ENCODE measurements at places on chromosomes 5 and 9. TPM values are rescaled to one million over a fixed set of nuclear protein-coding genes. Genes with fewer than 3 reads are reported as not detected.

Gene ACSL6
- total RNA-seq, result 0.18 TPM

Gene GALNT12
- 3.3 TPM for total RNA-seq

Gene MUSK
- total RNA-seq, result not detected

Gene TSPAN17
- total RNA-seq, result 64.7 TPM

Gene PCDHGA11
- 0.39 TPM for total RNA-seq

Gene PLCXD3
- total RNA-seq, result 0.10 TPM

Gene ZNF618
- 1.8 TPM for total RNA-seq

Gene GHR
- 0.05 TPM for total RNA-seq

Gene ATP6V1G1
- total RNA-seq, result 71.8 TPM

Gene PCDHB10
- 0.72 TPM for total RNA-seq

Gene SOHLH1
- not detected for total RNA-seq

Gene PTPRD
- total RNA-seq, result not detected

Gene LCN15
- 0.05 TPM for total RNA-seq

Gene GPR150
- total RNA-seq, result 0.54 TPM

Gene PCA3
- not detected for total RNA-seq

Gene DDX4
- total RNA-seq, result not detected

Gene SLC34A1
- total RNA-seq, result not detected

Gene CSNK1A1
- 287 TPM for total RNA-seq

Gene SYNPO
- 82.8 TPM for total RNA-seq

Gene ERMP1
- total RNA-seq, result 38.4 TPM

Gene INPP5E
- 14.1 TPM for total RNA-seq

Gene HSPB3
- not detected for total RNA-seq

Gene LOX
- total RNA-seq, result 0.62 TPM

Gene SPOCK1
- 15.6 TPM for total RNA-seq

Gene TSLP
- not detected for total RNA-seq

Gene LVRN
- total RNA-seq, result 0.08 TPM

Gene C1QTNF2
- 0.44 TPM for total RNA-seq

Gene SCGB3A2
- total RNA-seq, result 0.39 TPM

Gene C9orf153
- not detected for total RNA-seq

Gene BARHL1
- not detected for total RNA-seq

Gene CD14
- total RNA-seq, result 2.5 TPM

Gene PLAC8L1
- total RNA-seq, result 0.49 TPM

Gene SLCO6A1
- total RNA-seq, result not detected

Gene IL11RA
- total RNA-seq, result 21.6 TPM

Gene WDR31
- total RNA-seq, result 0.80 TPM

Gene LHX6
- total RNA-seq, result 0.62 TPM

Gene CENPK
- 34.2 TPM for total RNA-seq

Gene SLC6A7
- total RNA-seq, result not detected

Gene ZNF883
- not detected for total RNA-seq

Gene NUTM2G
- total RNA-seq, result not detected

Gene SPINK6
- not detected for total RNA-seq

Gene RNF208
- 11.5 TPM for total RNA-seq

Gene TAF1L
- total RNA-seq, result not detected

Data from Panc1 (cell line).